ENCODE measurements at places on chromosomes 4 and X.

- no peak overlapping the region for H3K4me3 ChIP-seq
- H3K27me3 ChIP-seq, result peaks cover 8% of the 10 kb centered on the region
- peaks cover 14% of the 10 kb centered on the region for H3K4me1 ChIP-seq
- peaks cover 64% of the 10 kb centered on the region for H3K36me3 ChIP-seq
- H3K27ac ChIP-seq, result peak overlapping the region; percentile 49
Measured at GRCh38 chrX:153708415-153708814, 15.8 kb downstream of the BCAP31 start.

GRCh38 chr4:63906660-63907183 is 502.5 kb downstream of the TECRL start:
- no peak overlapping the region for H3K27ac ChIP-seq
- no peaks in the 10 kb centered on the region for H3K4me1 ChIP-seq
- DNase-seq, result no peak
- H3K27me3 ChIP-seq, result no peaks in the 10 kb centered on the region
- no peaks in the 10 kb centered on the region for H3K36me3 ChIP-seq

- H3K36me3 ChIP-seq, result no peaks in the 10 kb centered on the region
- no peak overlapping the region for H3K4me3 ChIP-seq
- no peak overlapping the region for H3K27ac ChIP-seq
- peaks cover 7% of the 10 kb centered on the region for H3K27me3 ChIP-seq
- DNase-seq, result no peak
- H3K4me1 ChIP-seq, result peaks cover 6% of the 10 kb centered on the region
Measured at GRCh38 chr4:2457481-2458295, 11.2 kb upstream of the RNF4 start.

DNA sequence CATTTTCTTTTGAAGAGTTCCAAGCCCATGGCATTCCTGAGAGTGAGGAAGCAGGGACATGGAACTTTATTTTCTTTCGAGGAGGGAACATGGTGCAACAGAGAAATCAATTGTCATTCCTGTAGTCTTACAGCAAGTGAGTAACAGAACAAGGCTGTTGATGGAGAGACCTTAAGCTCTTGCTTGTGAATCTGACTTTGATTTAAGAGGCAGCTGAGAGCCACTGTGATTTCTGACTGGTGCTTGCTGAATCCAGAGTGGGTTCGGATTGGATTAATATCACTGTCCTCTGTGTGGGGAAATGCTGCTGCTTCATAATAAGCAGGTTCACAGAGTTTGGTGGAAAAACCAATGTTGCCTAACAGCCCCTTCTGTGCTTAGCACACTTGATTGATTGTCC is 4.7 kb upstream of the ATP1B4 start:
- no peaks in the 10 kb centered on the region for H3K4me1 ChIP-seq
- H3K27ac ChIP-seq, result no peak overlapping the region
- H3K4me3 ChIP-seq, result no peak overlapping the region
- DNase-seq, result no peak

DNA sequence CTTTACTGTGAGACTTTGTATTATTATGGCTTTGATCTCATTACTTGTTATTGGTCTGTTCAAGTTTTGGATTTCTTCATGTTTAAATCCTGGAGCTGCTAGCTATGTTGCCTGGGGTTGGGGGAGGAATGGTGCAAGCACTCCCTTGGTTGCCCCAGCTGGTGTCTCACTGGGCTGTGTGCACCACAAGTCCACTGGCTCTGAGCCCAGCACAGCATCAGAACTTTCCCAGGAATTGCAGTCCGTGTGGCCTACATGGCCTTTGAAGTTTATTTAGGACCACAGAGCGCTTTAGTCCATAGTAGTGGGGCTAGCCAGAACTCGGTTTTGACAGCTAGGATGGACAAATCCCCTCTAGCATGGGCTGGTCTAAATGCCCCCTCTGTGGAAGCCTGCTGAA is 278.8 kb upstream of the RPS6KA3 start:
- no peaks in the 10 kb centered on the region for H3K36me3 ChIP-seq
- no peak overlapping the region for H3K27ac ChIP-seq
- H3K4me3 ChIP-seq, result no peak overlapping the region

- H3K4me1 ChIP-seq, result peaks cover 13% of the 10 kb centered on the region
- peaks cover 9% of the 10 kb centered on the region for H3K27me3 ChIP-seq
- no peaks in the 10 kb centered on the region for H3K36me3 ChIP-seq
- no peak for DNase-seq
- no peak overlapping the region for H3K4me3 ChIP-seq
Measured at GRCh38 chr4:6663596-6664393, 23.3 kb downstream of the MRFAP1 start.

GRCh38 chr4:92969650-92970379 is 666.0 kb downstream of the GRID2 start:
- H3K27ac ChIP-seq, result peak overlapping the region; percentile 88
- H3K4me3 ChIP-seq, result no peak overlapping the region
- H3K27me3 ChIP-seq, result no peaks in the 10 kb centered on the region
- peak; percentile 89 for DNase-seq

DNA sequence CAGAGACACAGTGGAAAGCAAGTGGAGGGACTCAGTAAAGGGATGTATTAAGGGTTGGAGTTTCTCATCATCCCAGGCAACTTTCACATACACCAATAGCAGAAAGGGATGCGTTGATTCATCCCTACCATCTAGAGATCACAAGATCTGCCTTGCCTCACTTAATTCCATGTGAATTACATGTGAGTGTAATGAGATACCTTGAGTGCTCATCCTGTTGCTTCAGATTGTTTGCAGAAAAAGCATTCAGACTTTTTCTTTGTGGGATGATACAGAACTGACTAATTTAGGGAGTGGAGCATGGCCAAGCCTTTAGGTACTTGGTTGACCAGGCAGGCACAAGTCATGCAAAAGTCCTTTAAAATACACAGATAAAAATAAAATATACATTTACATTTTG is 124.8 kb upstream of the SLIT2 start:
- no peak for DNase-seq
- no peaks in the 10 kb centered on the region for H3K36me3 ChIP-seq
- H3K4me3 ChIP-seq, result no peak overlapping the region
- H3K27me3 ChIP-seq, result no peaks in the 10 kb centered on the region
- no peak overlapping the region for H3K27ac ChIP-seq

DNA sequence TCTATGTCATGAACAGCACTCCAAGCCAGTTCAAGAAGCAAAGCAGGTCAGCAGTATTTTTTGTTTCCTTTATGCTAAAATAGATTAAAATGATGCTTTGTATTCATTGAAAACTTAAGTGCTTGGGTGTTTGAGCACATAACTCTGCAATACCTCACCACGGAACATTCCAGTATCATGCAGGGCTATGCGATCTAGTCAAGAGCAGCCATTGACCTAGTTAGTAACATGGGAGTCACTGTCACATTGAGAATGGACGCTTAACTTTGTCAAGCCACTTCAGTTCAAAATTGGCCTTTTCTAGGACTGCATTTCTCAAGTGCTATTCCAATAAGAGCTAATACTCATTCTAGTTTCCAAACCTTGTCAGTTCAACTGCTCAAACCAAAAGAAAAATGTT is 160.1 kb upstream of the FSTL5 start:
- H3K27ac ChIP-seq, result peak overlapping the region; percentile 47
- H3K4me1 ChIP-seq, result no peaks in the 10 kb centered on the region
- no peaks in the 10 kb centered on the region for H3K36me3 ChIP-seq
- DNase-seq, result no peak
- H3K27me3 ChIP-seq, result no peaks in the 10 kb centered on the region
- H3K4me3 ChIP-seq, result no peak overlapping the region

DNA sequence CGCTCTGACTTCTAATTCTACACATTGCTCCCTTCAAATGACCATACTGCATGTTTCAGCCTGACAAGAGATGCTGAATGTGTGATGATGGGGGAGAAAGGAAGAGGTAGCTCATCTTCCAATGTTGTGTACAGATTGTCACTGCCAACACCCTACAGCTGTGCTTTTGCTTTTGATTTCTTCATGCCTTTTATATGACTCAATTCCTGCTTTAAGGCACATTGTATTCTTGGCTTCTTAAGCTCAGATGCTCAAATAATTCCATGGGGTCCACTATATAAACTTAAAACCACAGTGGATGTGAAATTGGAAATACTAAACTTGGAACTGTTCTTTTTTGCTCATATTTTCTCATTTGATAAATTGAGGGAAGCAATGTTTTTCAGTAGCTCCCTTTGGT is 183.2 kb upstream of the WDFY3 start:
- no peak overlapping the region for H3K27ac ChIP-seq
- H3K4me3 ChIP-seq, result no peak overlapping the region
- DNase-seq, result peak; percentile 64
- no peaks in the 10 kb centered on the region for H3K36me3 ChIP-seq
- H3K27me3 ChIP-seq, result no peaks in the 10 kb centered on the region

DNA sequence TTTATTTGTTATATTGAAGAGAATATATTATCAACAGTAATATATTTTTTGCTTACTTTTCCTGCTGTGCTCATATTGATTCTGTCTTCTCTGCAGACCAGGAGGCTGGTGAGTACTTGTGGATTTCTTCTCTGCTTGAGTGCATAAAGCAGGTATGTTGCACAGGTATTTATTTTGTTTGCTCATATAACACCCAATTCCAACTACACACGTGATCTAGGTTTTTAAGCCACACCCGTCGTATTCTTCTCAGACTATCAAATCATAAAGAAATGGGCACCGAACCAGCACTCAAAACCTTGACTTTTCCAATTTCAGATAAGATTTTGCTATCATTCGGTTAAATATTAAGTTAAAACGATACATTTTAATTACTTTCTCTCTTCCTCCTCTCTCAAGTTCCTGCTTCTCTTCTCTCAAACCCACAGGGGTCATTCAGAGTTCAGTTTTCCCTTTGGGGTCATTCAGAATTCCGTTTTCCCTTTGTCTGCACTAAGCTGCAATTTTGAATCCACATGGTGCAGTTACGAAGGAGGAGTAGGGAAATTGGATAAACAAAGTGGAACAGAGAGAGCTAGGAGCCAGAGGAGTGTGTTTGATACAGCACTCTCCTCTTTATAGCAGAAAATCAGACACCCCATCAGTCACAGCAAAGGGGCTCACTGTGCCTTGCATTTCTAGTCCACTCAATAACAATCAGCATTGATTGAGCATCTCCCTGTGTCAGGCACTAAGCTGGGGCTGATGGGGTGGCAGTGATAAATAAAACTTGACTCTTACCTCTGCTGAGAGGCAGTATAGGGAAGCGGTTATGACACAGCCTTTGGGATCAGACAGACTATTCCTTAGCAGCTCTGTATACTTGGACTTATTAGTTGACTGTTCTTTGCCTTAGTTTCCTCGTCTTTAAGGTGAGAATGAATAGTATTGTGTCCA is at the start of gene ADH1C:
Gene ADH1C, minus strand, starts transcription at position 145 of the 936 bp plus-strand sequence. Its CDS starts 71 bp downstream, at position 74.
- no peaks in the 10 kb centered on the region for H3K4me1 ChIP-seq
- no peaks in the 10 kb centered on the region for H3K36me3 ChIP-seq
- no peak within 1 kb of the TSS for H3K27ac ChIP-seq
- no peak for DNase-seq
- H3K27me3 ChIP-seq, result no peaks in the 10 kb centered on the region

DNA sequence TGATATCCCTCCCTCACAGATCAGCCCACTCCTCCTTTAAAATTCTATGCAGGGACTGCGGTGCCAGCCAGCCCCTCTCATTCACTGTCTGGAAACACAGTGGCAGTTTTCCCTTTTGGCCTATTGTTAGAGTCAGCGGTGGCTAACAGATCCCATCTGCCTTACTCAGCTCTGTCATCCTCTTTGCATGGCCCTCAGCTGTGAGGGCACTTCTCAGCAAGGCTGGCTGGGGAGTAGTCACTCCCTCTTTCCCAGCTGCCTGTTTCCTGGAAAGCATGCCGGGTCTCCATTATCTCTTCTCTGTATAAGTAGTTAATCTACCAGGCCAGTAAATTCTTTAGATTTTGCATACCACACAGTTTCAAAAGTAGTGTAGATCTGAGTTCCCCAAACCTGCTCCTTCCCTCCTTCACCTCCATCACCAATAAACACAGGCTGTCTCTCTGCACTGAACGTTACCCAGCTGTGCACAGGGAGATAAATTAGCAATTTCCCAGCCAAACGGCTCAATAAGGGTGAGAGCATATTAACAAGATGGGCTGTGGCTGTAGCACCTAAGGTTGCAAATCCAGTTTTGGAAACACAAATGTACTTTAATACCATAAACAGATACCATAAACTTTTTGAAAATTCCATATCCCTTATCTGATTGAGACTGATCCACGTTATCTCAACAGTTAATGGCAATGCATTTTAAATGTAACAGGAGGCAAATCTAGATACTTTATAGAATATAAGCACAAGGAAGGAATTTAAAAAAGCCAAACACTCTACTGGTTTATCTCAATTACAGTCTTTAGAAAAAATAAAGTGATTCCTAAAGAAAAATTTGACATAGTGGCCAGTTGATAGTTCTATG is 229.3 kb downstream of the ANKRD50 start:
- H3K4me1 ChIP-seq, result no peaks in the 10 kb centered on the region
- H3K27me3 ChIP-seq, result no peaks in the 10 kb centered on the region
- peak; percentile 66 for DNase-seq

GRCh38 chr4:29566371-29566770 is 1153.8 kb upstream of the PCDH7 start:
- no peak for DNase-seq
- H3K27me3 ChIP-seq, result no peaks in the 10 kb centered on the region
- no peak overlapping the region for H3K27ac ChIP-seq

- H3K27me3 ChIP-seq, result no peaks in the 10 kb centered on the region
- no peak overlapping the region for H3K27ac ChIP-seq
- H3K36me3 ChIP-seq, result peaks cover 6% of the 10 kb centered on the region
- DNase-seq, result no peak
- H3K4me3 ChIP-seq, result peak overlapping the region; percentile 97
Measured at GRCh38 chr4:1855333-1856070, 454 bp downstream of the LETM1 start.

- no peak overlapping the region for H3K27ac ChIP-seq
- H3K4me3 ChIP-seq, result peak overlapping the region; percentile 57
- no peaks in the 10 kb centered on the region for H3K36me3 ChIP-seq
- peaks cover 48% of the 10 kb centered on the region for H3K27me3 ChIP-seq
- DNase-seq, result peak; percentile 18
Measured at GRCh38 chrX:372856-373640, 13.7 kb downstream of the PPP2R3B start.

DNA sequence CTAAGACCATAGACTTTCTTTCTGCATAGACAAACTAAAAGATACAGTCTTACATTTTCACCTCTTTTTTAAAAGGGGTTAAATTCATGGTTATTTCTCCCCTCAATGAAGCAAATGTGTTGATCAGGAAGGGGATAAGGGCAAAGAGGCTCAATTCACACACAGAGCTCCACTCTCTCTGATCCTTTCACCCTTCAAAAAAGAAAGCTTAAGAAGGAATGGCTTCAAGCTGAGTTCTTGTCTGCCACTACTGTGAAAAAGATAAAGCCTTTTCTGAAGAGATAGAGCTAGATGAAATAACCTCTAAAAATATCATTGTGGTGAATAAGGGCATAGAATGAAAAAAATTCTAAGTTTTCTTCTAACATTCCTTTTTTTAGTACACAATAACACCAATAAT is 28.3 kb downstream of the SEPSECS start:
- H3K4me3 ChIP-seq, result no peak overlapping the region
- H3K36me3 ChIP-seq, result no peaks in the 10 kb centered on the region
- no peaks in the 10 kb centered on the region for H3K4me1 ChIP-seq
- no peak for DNase-seq
- H3K27ac ChIP-seq, result no peak overlapping the region

Data from mesenchymal stem cell (in vitro differentiated cells and primary cell).